ENCODE measurements at places on chromosomes 1 and 21. TPM values are rescaled to one million over a fixed set of nuclear protein-coding genes. Genes with fewer than 3 reads are reported as not detected.

Gene GRIK1
- not detected for total RNA-seq

- no peak for DNase-seq
Measured at GRCh38 chr1:226748306-226748705, 9.2 kb upstream of the ITPKB start.

DNA sequence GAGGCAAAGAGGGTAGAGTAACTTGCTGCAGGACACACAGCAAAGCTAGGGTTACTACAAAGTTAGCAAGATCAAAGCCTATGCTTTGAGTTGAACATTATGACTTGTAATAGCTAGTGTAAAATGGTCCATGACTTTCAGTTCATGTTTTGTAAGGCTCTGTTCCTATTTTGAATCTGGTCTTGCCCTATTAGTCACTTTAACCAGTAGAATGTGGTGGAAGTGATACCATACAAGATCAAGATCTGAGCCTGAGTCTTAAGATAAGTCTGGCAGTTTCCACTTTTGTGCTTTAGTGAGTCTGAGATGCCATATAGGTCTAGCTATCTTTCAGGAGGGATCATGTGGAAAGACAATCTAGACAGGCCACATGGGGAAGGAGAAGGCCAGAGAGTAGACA, 282.1 kb upstream of the BRINP3 start:
- DNase-seq: no peak

DNA sequence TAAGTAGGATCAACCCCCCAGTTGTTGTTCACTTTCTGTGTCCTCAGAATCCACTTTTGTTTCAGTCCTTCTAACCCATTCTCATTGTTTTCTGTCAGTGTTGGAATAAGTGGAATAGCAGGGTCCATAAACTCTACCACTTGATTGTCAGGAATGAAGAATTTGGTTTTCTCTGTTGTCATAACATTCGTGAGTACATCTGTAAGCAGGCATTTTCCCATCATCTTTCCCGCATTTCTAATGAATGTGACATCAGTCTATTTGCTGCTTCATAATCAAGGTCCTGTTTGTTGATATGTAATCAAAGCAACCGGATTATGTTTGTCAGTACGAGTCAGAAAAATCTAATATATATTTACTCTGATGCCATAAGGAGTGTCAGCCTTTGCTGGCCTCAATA, 147.1 kb downstream of the KIF26B start:
- DNase-seq: no peak

Gene EPHA10
- 0.04 TPM for total RNA-seq

- DNase-seq: no peak
Measured at GRCh38 chr1:67273591-67273990, 34.1 kb upstream of the IL12RB2 start.

DNA sequence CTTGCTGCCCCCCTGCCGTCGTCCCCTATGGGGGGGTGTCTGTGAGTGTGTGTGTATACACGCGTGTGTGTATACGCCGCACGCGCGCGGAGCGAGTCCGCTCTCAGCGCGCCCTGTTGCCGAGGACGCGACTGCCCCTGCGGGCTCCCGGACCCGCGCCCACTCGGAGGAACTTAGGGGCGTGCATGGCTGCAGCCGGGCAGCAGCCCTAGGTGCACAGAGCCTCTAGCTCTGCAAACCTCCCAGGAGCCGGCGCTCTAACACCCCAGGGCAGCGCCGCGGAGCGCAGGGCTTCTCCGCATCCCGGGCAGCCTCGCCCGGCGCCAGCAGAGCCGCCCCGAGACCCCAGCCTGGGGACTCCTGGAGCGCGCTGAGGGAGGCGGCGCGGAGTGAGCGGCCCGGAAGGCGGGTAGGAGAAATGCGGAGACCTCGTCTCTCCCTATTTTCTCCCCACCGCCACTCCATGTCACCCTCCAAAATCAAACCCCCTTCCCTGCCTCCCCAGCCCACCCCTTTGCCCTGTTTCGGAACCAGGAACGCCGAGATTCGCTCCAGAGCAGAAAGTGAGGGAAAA, 574 bp downstream of the ITPKB start:
- DNase-seq: peak; percentile 66

DNA sequence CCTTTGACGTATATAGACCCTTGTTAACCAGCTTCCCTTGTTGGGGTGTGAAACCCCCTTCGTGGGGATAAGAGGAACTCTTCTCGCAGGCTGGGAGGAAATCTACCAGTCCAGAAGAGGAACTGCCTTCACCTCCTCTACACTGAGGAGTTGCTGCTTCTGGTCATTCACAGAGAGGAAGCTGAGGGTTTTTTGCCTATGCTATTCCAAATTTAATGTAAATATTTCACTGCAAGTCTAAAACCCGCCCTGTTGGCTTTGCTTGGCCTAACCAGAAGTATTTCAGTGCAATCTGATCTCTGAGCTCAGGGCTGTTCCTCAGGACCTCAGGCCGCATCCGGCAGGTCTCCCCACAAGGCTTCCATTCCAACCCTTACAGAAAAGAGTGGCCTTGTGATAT, 150.1 kb downstream of the HIVEP3 start:
- no peak for DNase-seq

GRCh38 chr1:174217248-174217647, 57.9 kb downstream of the RABGAP1L start:
- DNase-seq: no peak

DNA sequence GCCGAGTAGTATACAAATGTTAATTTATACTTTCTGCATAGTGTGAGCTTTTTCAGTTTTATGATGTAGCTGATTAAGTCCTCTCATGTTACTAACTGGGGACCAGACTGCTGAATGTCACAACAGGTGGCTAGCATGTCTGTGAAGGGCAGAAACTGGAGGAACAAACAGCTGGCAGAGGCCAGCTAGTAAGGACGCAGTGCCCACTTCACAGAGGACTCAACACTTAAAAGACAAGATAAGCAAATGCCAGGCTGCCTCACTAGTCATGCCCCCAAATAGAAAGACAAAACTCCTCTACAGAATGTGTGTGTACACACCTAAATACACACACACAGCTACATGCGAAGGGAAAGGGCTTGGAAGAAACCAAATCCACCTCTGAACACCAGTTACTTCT, 73.8 kb upstream of the ZNF678 start:
- no peak for DNase-seq

GRCh38 chr1:4006676-4007374, 106.8 kb upstream of the C1orf174 start:
- DNase-seq: no peak

DNA sequence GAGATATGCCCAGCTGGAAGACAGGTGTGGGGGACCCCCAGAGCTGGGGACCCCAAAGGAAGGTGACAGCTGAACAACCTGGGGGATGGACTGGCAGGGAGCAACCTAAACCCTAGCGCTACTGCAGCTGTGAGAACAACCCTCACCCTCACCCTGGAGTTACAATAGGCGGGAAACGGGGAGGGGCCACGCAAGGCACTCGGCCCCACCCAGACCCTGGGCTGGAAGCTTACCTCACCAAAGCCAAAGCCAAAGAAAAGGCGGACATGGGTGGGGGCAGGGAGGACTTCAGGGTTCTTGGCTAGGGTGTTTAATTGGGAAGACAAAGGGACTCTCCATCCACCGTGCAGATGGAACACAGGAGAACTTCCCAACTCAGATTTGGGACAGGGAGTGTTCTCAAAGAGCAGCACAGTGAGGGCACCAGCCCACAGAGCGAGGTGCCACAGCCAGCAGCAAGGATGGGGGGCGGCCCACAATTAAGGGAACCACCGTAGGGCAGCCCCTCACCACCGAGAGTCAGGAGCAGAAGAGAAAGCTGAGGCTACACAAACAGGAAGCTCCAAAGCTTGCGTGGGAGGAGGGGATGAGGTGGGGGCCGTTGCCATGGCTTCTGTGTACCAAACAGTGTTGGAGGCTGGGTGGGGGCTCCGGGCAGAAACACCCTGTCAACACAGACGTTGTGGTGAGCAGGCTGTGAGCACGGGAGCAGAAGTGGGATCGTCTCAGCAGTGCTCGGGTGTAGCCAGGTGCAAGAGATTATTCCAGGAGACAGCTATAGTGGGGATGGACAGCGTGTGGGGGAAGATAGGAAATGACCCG, 1.9 kb downstream of the TAGLN2 start:
- DNase-seq: peak; percentile 97

GRCh38 chr1:87329051-87329525, 408 bp downstream of the LMO4 start:
- peak; percentile 28 for DNase-seq

Gene ERG
- total RNA-seq: not detected

DNA sequence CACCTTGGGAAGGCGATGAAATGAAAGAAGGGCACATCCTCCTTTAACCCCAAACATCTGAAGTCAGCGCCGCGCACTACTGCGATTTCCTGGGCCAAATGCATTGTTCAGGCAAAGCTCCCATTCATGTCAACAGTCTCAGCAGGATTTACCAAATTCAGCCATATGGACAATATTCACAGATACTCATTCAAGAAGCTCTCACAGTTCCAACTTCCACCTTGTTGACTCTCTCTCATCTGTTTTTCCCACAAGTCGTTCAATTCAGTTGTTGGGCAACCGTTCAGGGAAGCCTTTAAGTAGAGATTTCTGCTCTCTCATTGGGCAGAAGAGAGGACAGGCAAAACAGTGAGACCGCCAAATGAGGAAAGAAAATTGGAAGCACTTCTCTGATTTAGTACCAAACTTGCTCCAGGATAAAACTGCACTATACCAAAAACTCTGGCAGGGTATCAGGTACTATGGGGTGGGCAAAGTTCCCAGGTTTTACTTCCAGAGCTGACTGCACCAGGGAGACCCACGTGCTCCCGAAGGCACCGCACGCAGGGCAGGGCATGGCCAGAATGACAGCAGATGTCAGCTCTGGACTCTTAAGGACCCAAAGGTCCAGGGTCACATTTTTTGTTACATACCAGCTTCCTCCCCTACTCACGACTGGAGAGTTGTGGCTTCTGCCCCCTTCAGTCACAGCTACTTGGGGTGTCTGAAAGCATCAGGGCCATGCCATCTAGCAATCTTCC, 668.8 kb downstream of the KIF26B start:
- no peak for DNase-seq

GRCh38 chr1:193358419-193358818, 172.0 kb upstream of the B3GALT2 start:
- no peak for DNase-seq

Gene FCER1A
- not detected for total RNA-seq

GRCh38 chr1:237154157-237154556, 112.2 kb downstream of the RYR2 start:
- no peak for DNase-seq

Gene FCRL2
- total RNA-seq: not detected

Gene ZMYND12
- 0.85 TPM for total RNA-seq

DNA sequence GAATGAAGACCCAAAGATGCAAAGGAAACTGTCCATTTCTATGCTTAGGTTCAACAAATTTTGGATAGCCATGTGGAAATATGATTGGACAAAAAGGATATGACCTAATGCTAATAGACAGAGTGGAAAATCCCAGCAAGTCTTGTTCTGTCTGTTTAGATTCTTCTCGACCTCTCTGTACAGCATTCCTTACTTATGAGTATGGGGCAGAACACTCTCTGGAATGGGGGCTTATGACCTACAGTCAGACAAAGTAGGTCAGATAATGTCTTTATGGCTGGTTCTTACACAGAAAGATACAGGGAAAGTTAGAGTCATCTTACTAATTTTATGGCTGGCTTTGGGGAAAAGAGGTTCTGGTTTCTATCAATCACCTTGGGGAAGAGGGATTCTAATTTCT, 2.8 kb downstream of the GCSAML start:
- no peak for DNase-seq
